B cell (primary cell): ENCODE measurements at places on chromosomes 2 and 18. TPM values are rescaled to one million over a fixed set of nuclear protein-coding genes. Genes with fewer than 3 reads are reported as not detected.

DNA sequence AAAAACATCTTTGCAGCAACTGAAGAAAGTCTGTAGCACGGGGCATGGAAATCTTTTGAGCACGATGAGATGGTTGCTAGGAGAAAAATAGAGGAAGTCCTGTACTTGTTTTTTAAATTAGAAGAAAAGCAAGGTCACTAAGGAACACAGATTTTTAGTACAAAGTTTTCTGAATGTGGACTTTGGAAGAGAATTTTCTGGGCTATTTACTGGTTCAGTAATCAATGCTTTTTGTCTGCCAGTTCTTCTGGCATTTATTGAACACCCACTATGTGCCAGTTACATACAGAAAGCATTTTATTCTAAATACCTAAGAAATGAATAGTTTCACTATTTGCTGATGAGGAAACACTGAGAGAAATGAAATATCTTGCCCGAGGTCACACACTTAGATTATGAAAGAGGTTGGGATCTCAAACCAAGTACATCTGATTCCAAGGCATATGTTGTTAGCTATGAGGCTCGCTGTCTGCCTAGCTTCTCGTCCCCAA is 15.6 kb upstream of the MAP3K20 start:
- peaks cover 15% of the 10 kb centered on the region for H3K4me1 ChIP-seq
- H3K27me3 ChIP-seq: peaks cover 2% of the 10 kb centered on the region
- peak overlapping the region; percentile 39 for H3K27ac ChIP-seq
- H3K36me3 ChIP-seq: no peaks in the 10 kb centered on the region
- H3K4me3 ChIP-seq: no peak overlapping the region
- DNase-seq: no peak

DNA sequence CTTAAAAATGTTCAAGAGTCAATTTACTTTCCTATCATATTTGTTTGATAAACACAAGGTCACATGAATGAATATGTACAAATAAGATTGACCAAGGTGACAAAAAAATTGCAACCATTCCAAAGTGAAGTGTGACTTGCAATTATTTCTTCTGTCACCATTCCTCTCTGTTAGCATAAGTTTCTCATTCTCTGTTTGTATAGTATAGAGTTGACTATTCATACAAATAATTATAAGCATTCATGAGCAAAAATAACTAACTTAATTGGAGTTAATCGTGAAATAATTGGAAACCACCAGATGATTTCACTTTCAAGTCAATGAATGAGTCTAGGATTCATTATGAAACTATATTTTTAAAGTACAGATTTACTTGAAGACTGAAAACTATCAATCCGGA is 42.1 kb downstream of the PGAP1 start:
- H3K27me3 ChIP-seq: no peaks in the 10 kb centered on the region
- H3K4me3 ChIP-seq: no peak overlapping the region
- H3K4me1 ChIP-seq: no peaks in the 10 kb centered on the region
- no peak overlapping the region for H3K27ac ChIP-seq
- no peaks in the 10 kb centered on the region for H3K36me3 ChIP-seq

DNA sequence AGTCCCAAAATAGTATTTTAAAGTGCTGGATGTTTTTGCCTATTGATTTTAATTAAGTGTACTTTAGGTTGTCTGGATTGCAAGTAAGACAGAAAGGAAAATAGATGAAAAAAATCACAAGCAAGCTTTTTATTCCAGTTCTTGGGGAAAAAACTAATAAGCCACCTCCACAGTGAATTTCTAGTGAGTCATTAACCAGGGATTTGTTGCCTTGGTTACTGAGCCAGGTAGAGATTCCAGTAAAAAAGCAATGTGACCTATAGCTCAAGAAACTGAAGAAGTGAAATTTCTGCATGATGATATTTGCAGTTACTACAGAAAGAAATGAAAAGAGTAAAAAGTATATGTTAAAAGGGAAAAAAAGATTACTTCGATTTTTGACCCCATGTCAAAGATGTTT is 160.6 kb downstream of the METTL4 start:
- H3K27me3 ChIP-seq: peaks cover 3% of the 10 kb centered on the region
- no peak overlapping the region for H3K27ac ChIP-seq
- no peak for DNase-seq
- no peaks in the 10 kb centered on the region for H3K36me3 ChIP-seq
- no peaks in the 10 kb centered on the region for H3K4me1 ChIP-seq

GRCh38 chr2:158561054-158561453 is 104.3 kb downstream of the PKP4 start:
- no peak overlapping the region for H3K27ac ChIP-seq
- no peaks in the 10 kb centered on the region for H3K27me3 ChIP-seq
- H3K36me3 ChIP-seq: no peaks in the 10 kb centered on the region
- no peaks in the 10 kb centered on the region for H3K4me1 ChIP-seq
- H3K4me3 ChIP-seq: no peak overlapping the region

GRCh38 chr2:154130821-154131220 is 259.1 kb downstream of the GALNT13 start:
- H3K27ac ChIP-seq: no peak overlapping the region
- no peaks in the 10 kb centered on the region for H3K27me3 ChIP-seq
- DNase-seq: no peak
- no peaks in the 10 kb centered on the region for H3K36me3 ChIP-seq

The STEAP3 gene
- 1.1 TPM in 2 replicates for total RNA-seq

The ASIC4 gene
- not detected in 2 replicates for total RNA-seq

The DLGAP1 gene
- total RNA-seq: 0.07 and 0.15 TPM in 2 replicates

The CASP10 gene
- 33.7 and 34.3 TPM in 2 replicates for total RNA-seq

DNA sequence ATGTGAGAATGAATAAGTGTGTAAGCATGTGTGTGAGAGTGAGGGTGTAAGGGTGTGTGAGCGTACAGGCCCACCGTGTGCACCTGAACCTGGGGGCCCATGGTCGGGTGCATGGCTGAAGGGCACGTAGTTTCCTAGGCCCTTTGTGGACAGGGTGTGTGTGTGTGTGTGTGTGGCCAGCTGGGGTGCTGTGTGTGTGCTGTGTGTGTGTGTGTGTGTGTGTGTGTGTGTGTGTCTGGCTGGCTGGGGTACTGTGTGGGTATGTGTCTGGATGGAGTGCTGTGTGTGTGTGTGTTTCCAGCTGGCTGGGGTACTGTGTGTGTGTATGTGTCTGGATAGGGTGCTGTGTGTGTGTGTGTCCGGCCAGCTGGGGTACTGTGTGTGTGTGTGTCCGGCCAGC is 2.0 kb downstream of the SFTPB start:
- no peak overlapping the region for H3K4me3 ChIP-seq
- H3K27ac ChIP-seq: no peak overlapping the region
- peaks cover 6% of the 10 kb centered on the region for H3K4me1 ChIP-seq
- no peaks in the 10 kb centered on the region for H3K36me3 ChIP-seq
- H3K27me3 ChIP-seq: no peaks in the 10 kb centered on the region

The ASNSD1 gene
- total RNA-seq: 25.3 and 29.8 TPM in 2 replicates

- H3K4me1 ChIP-seq: peaks cover 16% of the 10 kb centered on the region
- peak; percentile 86 for DNase-seq
- H3K4me3 ChIP-seq: peak overlapping the region; percentile 96
- peak overlapping the region; percentile 86 for H3K27ac ChIP-seq
- no peaks in the 10 kb centered on the region for H3K36me3 ChIP-seq
- no peaks in the 10 kb centered on the region for H3K27me3 ChIP-seq
Observed at GRCh38 chr18:48952287-48953103, 1.7 kb upstream of the SMAD7 start.

DNA sequence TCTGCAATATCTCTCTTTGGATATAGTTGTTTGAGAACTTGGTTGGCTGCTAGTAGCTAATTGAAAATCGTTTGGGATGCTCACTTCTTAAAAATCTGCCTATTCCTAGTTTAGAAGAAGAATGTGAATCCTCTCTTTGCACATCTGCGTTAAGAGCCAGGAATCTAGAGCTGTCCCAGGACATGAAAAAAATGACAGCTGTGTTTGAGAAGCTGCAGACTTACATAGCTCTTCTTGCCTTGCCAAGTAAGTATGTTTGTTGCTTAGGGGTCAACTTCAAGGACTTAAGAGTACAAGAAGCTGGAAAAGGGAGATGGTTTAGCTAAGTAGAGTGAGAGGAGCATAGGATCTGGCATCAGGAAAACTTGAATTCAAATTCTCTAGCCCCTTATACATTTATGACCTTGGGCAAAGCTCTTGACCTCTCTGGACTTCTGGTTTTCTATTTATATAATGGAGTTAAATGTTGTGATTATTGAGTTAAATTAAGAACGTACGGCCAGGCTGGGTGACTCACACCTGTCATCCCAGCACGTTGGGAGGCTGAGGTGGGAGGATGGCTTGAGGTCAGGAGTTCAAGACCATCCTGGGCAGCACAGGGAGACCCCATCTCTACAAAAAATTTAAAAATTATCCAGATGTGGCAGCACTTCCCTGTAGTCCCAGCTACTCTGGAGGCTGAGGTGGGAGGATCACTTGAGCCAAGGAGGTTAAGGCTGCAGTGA is 55.2 kb upstream of the STON1 start:
- no peak overlapping the region for H3K4me3 ChIP-seq
- no peaks in the 10 kb centered on the region for H3K27me3 ChIP-seq
- no peak overlapping the region for H3K27ac ChIP-seq
- H3K4me1 ChIP-seq: no peaks in the 10 kb centered on the region
- peaks cover 32% of the 10 kb centered on the region for H3K36me3 ChIP-seq

DNA sequence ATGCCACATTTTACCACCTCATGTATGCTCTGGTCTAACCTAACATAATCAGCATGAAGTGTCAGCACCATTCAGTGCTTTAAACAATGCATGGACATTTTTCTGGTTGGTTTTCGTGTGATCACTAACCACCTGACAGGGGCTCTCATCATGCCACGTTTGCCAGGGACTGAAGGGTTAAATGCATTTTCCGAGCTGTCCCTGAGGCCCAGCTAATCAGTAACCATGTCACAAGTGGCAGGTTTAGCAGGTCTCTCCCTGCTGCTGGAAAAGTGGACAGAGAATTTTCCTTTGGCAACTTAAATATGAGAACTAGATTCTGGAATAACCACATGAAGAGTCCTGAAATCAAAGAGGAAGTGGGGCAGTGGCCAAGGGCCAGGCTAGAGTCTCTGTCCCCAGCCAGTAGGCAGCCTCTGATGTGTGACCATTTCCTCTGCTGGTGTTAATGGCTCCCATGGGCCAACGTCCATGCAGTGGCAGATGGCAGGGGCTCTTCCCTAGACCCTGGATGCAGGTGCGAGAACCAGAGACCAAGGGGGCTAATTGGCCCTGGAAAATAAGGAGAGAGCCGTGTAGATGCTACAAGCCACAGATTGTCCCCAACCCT is 69.5 kb downstream of the TPGS2 start:
- no peak overlapping the region for H3K27ac ChIP-seq
- H3K27me3 ChIP-seq: no peaks in the 10 kb centered on the region
- H3K4me3 ChIP-seq: no peak overlapping the region
- H3K4me1 ChIP-seq: no peaks in the 10 kb centered on the region
- H3K36me3 ChIP-seq: no peaks in the 10 kb centered on the region

GRCh38 chr2:96511851-96512250 is 6.7 kb upstream of the NEURL3 start:
- no peak for DNase-seq
- no peak overlapping the region for H3K27ac ChIP-seq
- no peaks in the 10 kb centered on the region for H3K36me3 ChIP-seq

DNA sequence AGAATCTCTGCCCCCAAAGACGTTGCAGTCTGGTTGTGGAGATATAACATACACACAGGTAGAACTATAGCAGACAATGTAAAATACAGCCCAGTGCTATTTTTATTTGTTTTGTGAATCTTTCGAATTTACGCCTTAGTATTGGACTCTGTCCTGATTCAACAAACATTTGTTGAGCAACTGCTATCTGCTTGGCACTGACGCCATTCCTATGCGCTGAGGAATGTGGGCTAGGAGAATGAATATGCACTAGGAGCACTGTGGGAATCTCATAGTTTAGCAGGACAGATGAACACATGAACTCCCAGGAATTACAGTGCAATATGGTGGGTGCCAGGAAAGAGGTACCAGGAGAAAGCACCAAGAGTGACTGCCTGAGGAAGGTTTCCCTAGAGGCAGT is 181.7 kb upstream of the SIX3 start:
- H3K36me3 ChIP-seq: no peaks in the 10 kb centered on the region
- no peaks in the 10 kb centered on the region for H3K4me1 ChIP-seq
- no peaks in the 10 kb centered on the region for H3K27me3 ChIP-seq
- DNase-seq: no peak
- no peak overlapping the region for H3K4me3 ChIP-seq
- H3K27ac ChIP-seq: no peak overlapping the region

DNA sequence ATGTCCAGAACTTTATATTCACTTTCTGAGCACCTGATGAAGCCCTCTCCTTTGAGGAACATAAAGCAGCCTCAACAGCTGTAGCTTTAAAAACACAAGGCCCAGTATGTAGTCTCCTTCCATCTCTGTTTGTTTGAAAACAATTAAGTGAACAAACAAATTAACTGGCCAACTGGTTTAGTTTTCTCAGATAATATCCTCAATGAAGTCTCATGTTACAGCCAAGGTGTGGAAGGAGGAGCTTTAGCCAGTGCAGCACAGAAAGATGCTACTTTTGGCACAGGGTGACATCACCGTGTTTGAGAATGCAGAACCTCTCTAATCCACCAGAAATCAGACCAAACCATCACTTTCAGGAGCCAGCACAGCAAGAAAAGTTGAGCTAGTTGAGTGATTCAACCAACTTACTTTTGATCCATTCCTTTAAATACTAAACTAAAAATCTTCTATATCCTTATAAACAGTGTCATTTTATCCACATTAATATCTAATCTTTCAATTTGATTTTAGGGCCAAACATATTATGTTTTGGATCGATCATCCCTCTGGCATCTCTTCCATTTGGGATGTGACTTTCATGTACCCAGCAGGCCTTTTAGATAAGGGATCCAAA is 488.7 kb downstream of the ARHGAP15 start:
- no peaks in the 10 kb centered on the region for H3K27me3 ChIP-seq
- no peaks in the 10 kb centered on the region for H3K36me3 ChIP-seq
- DNase-seq: no peak
- no peak overlapping the region for H3K4me3 ChIP-seq
- H3K27ac ChIP-seq: no peak overlapping the region

DNA sequence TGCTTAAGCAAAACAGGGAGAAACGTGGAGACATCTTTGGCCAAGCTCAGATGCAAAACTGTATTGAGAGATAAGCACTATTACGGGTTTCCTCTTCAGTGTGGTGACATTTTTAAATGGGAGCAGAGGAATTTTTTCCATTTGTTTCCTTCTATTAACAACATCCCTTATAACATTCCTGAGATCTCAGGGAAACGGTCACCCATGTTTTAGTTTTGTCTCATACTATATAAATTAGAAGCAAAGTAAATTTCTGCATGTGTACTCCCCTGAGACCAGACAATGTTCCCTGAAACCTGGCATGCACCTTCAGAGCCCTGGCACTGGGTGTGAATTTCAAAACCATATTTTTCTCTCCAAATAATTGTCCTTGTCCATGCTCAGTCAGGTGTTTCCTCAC is 57.6 kb upstream of the RNF152 start:
- H3K4me3 ChIP-seq: no peak overlapping the region
- peaks cover 29% of the 10 kb centered on the region for H3K27me3 ChIP-seq
- no peaks in the 10 kb centered on the region for H3K36me3 ChIP-seq

The FAM237A gene
- not detected in 2 replicates for total RNA-seq

GRCh38 chr18:79798999-79799370 is 1.2 kb downstream of the KCNG2 start:
- H3K36me3 ChIP-seq: no peaks in the 10 kb centered on the region
- H3K27me3 ChIP-seq: no peaks in the 10 kb centered on the region

DNA sequence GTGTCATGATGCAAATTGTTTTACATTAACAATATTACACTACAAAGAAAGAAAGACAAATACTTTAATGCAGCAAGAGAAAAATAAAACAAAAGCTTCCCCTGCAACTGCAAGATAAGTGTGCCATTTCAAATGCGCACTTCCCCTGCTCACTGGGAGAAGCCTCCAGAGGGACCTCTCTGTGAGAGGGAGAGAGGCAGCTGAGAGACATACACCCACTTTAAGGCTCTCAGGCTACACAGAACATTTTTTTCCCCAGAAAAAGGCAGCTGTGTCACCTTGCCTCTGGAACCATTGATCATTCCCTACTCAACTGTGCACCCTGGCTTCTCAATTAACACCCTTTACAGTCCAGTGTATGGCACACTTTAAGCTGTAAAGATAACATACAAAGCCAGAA is 75.2 kb downstream of the DPP4 start:
- H3K36me3 ChIP-seq: no peaks in the 10 kb centered on the region
- no peak overlapping the region for H3K27ac ChIP-seq
- no peak for DNase-seq
- no peak overlapping the region for H3K4me3 ChIP-seq
- H3K27me3 ChIP-seq: no peaks in the 10 kb centered on the region
